Activated T-cell treated with anti-CD3 and anti-CD28 coated beads for 1 hour (primary cell): ENCODE measurements at places on chromosomes 2 and 18.

DNA sequence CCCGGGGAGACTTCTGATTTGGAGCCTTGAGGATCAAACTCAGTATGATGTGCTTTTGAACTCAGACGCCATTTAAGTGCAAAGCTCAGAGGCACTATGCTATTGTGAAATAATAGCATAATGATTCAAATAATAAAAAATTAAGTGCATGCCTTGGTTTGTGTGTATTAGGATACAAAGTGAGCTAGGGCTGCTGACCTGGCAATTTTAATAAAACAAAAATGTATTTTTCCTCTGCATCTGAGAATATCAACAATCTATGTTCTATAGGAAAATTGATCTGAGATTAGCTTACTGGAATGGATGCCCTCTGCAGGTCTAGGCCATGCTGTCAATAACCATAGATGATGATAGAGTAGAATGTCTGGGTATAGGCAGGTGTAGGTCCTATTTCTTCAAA, 278.8 kb downstream of the DCDC2C start:
- no peak for DNase-seq

DNA sequence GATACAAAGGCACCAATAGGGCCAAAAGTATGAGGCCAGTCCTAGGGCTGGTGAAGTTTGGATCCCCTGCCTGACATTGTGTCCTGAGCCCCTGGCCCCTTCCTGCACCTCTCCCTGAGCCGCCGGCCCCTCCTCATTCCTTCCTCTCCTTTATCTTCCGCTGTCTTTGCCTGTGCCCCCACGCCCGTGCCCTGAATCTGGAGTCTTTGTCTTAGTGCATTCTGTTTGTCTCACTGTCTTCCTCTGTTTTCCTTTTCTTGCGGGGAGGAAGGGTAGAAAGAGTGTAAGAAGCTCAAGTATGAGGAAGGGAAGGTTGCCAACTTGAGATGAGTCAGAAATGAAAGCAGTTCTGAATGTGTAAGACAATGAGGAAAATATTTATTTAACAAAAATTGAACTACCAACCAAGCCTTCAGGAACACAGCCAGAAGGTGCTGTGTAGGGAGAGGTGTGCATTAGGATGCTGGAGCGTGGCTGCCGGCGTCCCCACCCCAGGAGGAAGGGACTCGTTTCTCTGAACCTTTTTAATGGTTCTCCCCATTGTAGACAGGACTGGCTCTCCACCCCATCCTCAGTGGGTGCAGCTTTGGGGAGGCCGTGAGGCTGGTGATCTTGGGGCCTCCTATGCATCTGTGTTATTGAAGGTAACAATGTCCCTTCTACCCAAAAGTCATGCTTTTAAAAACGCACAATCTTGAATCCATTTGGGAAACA, 133.1 kb downstream of the NEDD4L start:
- DNase-seq, result no peak

DNA sequence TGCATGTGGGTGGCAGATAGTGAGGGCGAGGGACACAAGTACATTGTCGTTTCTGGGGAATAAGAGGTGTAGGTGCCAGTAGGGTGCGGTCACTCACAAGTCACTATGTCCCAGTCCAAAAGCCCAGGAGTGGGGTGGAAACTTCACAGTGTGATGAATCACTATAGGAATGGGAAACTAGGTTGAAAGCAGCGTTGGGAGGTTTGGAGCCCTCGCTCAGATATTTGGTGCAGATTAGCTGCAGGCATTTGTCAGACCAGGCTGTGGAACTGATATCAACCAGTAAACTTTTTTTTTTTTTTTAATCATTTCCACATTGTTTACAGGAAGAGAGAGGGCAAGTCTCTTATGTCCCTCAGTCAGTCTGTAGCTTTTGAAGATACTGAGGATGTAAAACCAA, 121.8 kb downstream of the CERS6 start:
- no peak for DNase-seq

DNA sequence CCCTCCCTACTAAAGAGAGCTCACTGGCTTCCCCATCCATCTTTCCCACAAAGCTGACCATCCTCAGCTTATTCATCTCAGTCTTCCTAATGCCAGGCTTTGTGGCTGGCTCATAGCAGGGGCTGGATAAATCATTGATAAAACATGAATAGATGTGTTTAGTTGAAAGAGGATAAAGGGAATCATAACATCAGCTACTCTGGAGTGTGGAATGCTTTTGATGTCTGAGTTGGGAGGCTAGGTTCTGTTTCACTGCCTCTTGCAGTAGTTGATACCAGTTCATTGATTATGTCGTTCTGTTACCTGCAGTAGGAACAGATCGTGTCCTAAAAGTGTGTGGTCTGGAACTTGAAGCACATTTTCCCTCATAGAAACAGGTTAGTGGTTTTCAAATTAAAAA, 66.3 kb upstream of the HK2 start:
- DNase-seq, result no peak

- no peak for DNase-seq
Observed at GRCh38 chr2:212005085-212005671, 533.4 kb downstream of the ERBB4 start.

DNA sequence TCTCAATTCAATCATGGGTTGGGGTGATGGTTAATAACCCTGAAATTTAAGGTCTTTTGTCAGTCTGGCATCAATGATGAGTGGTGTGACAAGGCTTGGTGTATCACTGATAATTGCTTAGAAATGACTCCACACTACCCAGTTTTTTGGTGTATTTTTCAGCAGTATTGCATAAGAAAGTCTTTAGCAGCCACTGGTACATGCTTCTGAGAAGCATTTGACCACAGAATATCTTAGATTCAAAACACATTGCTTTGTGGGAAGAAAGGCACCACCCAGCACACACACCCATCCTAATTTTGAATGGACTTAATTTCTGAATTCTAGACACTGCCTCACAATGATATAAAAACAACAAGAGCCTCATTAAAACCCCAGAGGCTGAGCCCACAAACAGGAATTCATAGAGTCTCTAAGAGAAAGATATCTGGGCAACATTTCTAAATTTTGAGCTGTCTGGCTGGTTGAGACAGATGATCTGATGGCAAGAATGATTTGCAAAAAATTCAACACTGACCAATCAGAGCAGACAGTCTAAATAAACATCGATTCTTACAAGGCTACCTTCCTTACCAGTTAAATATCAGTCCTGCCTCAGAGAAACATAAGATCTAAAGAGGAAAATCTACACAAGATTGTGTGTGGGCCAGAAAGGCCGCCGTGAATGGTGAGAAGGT, 114.7 kb upstream of the CYP1B1 start:
- DNase-seq, result no peak

- DNase-seq, result no peak
Observed at GRCh38 chr2:205670292-205670691, 12.0 kb upstream of the NRP2 start.

DNA sequence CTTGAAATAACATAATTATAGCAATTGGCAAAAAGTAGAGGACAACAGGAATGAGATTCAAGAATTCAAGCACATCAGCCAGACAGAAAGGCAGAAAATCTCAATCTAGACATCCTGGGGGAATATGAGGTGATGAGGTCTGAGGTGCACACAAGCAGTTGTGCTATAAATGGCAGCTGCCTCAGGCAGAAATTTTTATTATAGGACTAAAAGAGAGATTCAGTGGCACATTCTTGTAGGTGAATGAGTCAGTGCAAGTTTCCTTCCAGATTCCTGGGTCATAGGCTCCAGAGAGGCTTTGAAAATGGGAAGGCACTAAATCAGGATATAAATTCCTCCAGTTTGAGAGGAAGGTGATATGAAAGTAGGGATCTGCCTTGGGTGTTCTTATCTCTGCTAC, 127.2 kb upstream of the THSD7B start:
- DNase-seq, result no peak

DNA sequence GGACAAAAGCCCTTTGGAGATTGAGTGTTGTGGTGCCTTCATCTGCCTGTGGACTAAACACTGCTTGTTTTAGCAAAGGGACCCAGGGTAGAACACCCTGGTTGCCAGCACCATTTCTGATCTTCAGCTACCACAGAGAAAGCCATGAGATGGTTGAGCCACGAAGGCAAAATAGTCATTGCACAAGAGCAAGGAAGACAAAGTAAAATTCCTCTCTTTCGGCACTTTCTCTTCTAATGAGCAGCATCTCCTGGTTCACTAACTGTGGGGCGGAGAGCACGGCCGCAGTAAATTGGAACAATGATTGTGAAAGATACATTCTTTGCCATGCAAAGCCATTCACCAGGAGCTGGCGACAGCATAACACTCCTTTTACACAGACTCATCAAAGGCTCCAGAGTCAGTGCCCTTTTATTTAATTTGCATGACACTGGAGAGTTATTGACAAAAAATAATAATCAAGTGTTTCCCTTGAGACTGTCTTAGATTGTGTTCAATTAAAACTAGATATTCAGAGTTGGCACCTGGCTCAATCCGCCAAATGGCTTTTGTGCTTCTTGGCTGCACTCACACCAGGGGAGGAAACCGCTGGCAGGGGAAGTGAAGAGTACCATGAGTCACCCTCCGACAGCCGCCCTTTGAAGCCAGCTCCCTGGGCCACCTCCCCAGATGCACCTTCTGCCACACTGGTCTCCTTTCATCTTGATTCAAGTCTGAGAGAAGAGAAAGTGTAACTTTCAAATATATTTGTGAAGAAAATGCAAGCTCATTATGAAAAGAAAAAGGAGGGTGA, 100.5 kb upstream of the MEIS1 start:
- no peak for DNase-seq

DNA sequence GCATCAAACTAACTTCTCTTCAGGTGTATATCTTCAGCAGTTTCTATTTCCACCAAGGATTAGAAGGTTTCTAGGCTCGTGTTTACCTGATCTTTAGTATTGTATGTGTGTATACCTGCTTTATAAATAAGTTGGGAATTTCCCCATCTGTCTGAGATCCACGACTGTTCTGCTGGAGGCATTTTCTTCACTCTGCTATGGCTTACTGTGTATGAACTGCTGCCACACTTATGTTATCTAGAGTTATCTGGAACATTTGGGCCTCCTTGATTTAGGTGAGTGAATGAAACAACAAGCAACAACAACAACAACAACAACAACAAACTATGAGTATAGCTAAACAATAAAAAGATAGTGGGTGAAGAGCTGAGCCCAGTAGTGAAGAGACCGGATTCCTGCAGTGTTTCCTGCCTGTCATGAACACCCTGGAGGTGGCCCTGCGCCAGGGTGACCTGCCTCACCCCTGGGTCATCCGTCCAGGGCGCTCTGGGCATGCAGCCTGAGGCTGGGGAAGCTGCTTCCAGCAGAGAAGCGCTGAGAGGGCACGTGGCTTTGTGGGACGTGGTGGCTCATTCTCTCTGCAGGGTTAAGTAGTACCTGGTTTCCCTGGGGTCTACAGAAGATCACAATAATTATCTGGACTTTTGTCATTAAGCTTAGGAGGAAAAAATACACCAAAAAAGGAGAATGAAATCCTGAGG, 56.1 kb upstream of the GATA6 start:
- DNase-seq, result no peak

- peak; percentile 70 for DNase-seq
Observed at GRCh38 chr2:10302479-10303180, at the start of gene HPCAL1. Gene HPCAL1, plus strand, starts transcription at chr2:10302904. Its CDS starts 116,854 bp downstream, at chr2:10419758.

GRCh38 chr2:8447610-8448221, 234.1 kb upstream of the ID2 start:
- no peak for DNase-seq

DNA sequence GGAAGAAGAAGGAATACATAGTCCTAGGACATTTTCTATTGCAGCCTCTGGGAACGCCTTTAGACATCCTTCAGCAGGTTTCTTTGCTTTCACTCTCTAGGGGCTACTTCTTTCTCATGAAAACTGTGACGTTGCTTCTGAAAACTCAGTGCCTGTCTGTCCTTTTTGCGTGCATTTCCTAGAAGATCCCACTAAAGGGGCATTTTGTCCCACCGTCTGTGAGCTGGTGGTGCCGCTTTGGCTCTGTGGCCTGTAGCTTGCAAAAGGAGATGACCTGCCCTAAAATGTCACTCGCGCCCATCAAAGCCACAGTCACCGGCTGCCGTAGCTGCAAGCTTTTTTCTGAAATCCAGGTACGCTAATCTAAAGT, 579 bp downstream of the STAT4 start:
- DNase-seq, result no peak

GRCh38 chr2:230664128-230664527, 48.5 kb upstream of the CAB39 start:
- no peak for DNase-seq

DNA sequence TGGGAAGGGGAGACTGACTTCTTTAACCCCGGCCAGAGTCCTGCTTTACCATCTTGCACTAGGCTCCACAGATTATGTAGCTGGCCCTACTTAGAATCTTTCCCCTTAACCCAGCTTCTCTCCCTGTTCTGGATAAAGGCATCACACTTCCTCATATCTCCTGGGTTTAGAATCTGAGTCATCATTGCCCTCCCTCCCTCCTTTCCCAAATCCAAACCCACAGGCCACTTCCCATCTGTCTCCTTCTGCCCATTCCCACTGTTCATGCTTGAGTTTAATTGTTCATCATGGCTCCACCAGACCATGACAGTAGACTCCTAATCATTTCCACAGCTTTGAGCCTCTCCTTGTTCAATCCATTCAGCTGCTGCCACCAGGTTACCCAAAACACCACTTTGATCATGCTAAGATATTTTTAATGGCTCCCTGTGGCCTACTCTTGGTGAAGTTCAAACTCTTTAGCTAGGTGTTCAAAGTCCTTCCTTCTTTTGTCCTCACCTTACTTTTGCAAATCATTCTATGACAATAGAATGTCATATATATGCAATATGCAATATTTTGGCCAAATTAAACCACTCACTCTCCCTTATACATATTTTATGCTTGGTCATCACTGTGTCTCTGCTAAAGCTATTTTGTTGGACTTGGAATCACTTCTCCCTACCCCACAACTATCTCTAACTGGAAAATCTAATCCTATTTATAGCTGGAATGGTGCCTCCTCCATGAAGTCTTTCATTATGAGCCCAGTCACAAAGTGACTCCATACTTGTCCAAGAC, 5.5 kb downstream of the PDE11A start:
- no peak for DNase-seq

DNA sequence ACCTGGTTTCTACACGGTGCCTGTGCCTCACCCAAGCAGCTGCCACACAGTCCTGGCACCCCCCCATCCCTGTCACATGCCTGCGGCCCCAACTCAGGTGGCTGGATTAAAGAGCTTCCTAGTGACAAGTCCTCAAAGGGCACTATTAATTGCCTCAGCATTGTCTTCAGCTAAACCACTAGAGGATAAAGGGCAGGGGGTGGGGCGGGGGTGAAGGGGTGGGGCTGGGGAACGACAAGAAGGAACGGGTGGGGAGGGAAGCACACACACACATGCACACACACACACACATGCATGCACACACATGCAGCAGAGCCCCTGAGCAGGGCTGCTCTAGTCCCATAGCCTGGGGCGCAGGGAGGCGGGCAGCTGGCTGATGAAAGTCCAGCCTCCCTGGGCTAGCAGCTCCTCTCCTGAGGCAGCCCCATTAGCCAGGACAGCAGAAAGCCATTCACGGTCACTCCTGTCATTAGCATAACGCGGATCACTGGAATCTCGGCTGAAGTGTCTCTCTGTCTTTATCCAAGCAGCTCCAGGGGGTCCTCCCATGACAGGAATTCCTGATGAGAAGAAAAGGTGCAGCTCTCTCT, 7.4 kb upstream of the TEX261 start:
- DNase-seq, result no peak
